Fibroblast of lung (primary cell): ENCODE measurements at places on chromosomes 2 and 18.
A peak's percentile ranks its signal among the peaks of the same experiment; 100 is the strongest.

- DNase-seq, result no peak
Measured at GRCh38 chr2:98487806-98488189, 43.1 kb downstream of the INPP4A start.

DNA sequence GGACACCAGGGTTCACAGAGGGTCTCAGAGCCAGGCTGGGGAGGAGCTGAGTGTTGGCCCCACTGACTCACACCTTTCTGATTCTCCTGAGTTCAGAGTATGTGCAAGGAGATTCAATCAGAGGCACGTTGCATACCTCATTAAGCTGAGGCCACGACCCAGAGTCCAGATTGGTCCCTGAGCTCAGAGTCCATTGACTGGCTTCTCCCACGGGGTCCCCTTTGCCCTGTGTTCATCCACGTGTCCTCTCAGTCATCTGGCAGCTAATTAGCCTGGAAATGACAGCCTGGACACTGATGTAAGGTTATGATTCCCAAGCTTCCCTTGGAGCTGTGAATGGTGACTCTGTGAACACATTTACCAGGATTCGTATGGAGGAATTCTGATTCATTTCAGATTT is 267.2 kb downstream of the SH3BP4 start:
- no peak for DNase-seq

DNA sequence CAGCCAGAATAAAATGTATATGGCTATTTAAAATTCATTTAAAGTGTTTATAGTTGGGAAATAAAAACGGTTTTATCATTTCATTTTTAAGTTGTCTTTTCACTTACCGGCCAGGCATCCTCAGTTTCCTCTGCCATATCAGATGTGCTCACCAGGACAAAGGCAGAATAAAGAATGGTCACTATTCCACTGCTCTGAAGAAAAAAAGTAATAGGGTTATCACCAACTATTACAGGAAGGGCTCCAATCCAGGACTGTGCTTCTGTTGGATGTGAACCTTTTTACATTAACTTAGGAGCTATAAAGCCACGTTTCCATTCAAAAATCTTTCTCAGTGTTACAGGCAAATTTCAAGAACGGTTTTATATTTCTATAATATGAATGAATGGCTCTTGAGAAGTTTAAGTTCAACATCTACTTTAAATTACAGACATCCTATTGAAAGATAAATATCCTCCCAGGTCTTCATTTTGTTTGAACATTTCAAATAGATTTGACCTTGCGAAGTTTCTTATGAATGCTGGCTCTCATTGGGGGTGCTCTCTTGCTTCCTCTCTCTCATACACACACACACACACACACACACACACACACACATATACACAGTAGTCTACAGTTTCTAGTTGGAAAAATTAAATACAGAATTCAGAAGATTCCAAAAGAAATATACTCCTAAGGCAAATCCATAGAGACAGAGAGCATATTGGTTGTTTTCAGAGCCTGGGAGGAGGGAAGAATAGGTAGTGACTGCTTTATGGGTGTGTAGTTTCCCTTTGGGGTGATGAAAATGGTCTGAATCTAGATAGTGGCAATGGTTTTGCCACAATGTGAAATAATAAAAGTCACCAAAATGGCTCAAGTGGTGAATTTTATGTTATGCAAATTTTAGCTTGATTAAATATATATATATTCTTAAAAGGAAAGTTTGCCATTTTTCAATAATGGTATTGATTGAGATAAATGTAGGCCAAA is 2.9 kb upstream of the SLC40A1 start:
- DNase-seq, result no peak

DNA sequence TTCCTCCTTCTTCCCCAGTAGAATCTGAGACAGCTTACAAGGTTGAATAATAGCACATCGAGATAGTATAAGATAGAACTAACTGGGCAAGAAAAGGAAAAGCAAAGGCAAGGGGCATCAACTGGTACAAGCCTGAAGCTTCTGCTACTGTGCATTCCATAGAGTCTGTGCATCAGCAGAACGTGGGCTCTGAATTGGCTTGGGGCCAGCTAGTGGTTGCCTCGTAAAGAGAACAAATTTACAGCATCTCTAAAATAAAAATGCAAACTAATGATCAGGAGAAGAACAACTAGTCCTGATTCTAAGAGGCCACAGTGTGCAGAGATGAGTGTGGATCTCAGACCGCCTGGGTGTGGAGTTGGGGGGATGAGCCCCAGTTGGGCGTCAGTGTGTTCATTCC is 36.6 kb downstream of the UPP2 start:
- DNase-seq, result no peak

GRCh38 chr18:55124078-55124763 is 165.0 kb upstream of the CCDC68 start:
- DNase-seq, result peak; percentile 72
